ENCODE measurements at places on chromosomes 7 and 10.
A peak's percentile ranks its signal among the peaks of the same experiment; 100 is the strongest.

- DNase-seq: peak; percentile 16
These were observed 32.6 kb downstream of the DUSP5 start for GRCh38 chr10:110530131-110530831.

GRCh38 chr7:117673367-117673766 lies 193.5 kb downstream of the CFTR start:
- DNase-seq: no peak

GRCh38 chr10:47255866-47256265 lies 44.1 kb upstream of the GDF10 start:
- DNase-seq: no peak

DNA sequence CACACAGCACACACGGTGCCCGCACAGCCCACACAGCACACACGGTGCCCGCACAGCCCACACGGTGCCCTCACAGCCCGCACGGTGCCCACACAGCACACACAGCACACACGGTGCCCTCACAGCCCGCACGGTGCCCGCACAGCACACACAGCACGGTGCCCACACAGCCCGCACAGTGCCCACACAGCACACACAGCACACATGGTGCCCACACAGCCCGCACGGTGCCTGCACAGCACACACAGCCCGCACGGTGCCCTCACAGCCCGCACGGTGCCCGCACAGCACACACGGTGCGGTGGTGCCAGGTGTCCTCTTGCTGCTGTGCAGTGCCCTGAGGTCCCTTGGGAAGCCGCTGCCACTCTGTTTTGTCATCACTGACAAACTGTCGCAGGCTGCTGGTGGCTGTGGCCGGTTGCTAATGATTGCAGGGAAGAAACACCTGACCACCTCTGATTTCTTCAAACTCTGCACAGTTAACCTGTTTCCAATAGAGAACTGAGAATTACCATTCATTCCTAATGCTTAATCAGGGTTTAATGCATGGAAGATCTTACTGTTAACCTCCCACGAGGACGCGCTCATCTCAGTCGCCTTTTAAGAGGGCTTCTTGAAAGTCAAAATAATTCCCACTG lies 66.9 kb downstream of the GLRX3 start:
- no peak for DNase-seq

DNA sequence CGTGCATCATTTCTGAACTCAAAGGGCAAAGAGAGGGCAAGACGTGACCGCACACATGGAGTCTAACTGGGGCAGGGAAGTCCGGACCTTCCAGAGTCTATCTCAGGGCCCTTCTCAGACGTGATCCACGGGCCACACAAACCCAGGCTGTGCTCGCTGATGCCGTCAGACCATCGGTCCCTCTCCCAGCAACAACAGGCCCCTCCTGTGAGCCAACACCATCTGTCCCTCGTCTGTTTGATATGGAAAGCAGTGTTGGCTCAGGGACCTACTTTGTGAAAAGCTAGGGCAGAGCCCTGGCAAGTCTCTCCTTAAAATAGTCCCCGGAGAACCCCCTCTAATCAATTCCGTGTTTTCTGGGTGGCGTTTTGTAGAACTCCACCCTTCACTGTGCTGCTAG lies 208.8 kb downstream of the TCERG1L start:
- no peak for DNase-seq

GRCh38 chr10:126250527-126251310 lies 137.6 kb downstream of the ADAM12 start:
- DNase-seq: no peak

DNA sequence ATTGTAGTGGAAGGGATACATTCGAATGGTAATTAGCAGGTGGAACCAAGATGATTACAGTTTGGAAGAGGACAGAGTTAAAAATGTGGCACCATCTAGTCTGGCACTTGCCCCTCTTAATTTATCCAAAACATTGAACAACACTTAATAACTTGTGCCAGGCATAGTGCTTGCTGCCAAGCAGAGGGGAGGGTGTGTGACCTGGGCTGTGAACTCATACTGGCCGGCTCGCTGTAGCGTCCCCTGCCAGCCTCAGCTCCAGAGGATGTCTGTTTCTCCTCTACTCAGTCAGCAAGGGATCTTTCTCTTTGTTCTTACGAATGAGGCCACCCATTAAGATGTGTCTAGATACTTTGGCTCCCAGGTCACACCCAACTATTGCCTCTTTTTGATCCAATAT lies 179.4 kb upstream of the INHBA start:
- DNase-seq: no peak

DNA sequence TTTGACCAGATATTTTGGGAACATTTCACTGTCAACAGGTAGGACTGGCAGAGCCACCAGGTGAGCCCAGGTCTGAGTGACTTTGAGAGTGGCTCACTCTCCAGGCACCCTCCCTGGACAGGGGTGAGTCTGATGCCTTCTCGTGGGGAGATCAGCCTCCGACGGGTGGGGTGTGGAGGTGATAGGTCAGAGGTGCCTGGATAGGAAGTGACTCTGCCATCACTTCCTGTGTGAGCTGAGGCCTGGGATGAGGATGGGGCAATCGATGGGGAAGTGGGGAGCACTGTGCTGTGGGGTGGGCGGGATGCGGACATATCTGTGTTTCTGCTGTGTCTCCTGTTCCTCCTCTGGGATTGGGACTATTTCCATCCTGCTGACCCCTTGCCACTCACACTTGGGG lies 34.6 kb downstream of the IFT22 start:
- DNase-seq: peak; percentile 68

DNA sequence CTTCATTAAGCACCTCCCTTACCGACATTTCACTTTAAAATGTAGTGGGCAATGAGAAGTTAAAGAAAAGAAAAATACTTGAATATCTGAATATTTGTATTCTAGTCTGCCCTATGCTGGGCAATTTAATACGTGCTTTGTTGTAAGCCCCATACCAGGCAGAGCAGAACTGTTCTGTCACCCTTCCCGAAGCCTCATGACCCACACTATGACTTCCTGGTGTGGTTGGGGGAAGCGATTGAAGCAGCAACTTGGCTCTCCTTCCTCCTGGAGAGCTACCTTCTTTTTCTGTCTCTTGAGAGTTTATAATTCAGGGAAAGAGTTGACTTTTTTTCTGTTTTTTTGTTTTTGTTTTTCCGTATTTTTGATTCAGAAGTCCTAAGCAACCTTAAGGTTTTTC lies 243.7 kb downstream of the INHBA start:
- peak; percentile 50 for DNase-seq

DNA sequence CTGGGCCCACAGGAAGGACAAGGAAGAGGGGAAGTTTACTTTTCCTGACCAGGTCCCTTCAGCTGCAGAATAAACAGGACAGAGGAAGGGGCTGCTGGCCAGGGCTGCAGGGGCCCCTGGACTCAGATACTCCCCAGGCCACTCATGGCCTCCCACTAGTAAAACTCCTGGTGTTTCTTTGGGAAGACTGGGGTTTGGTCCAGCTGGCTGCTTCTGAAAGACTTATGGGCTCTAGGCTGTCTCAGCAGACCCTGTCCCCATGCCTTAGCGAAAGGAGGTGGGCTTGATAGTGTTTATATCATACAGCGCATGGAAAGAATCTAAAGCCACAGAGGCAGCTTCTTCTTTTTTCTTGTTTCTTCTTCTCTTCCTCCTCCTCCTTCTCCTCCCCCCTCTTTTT lies 56.4 kb downstream of the PALD1 start:
- DNase-seq: no peak

GRCh38 chr7:151684408-151685175 lies 164.9 kb upstream of the RHEB start:
- DNase-seq: peak; percentile 27

- peak; percentile 84 for DNase-seq
These were observed 13.5 kb upstream of the BAMBI start for GRCh38 chr10:28663576-28664368.

DNA sequence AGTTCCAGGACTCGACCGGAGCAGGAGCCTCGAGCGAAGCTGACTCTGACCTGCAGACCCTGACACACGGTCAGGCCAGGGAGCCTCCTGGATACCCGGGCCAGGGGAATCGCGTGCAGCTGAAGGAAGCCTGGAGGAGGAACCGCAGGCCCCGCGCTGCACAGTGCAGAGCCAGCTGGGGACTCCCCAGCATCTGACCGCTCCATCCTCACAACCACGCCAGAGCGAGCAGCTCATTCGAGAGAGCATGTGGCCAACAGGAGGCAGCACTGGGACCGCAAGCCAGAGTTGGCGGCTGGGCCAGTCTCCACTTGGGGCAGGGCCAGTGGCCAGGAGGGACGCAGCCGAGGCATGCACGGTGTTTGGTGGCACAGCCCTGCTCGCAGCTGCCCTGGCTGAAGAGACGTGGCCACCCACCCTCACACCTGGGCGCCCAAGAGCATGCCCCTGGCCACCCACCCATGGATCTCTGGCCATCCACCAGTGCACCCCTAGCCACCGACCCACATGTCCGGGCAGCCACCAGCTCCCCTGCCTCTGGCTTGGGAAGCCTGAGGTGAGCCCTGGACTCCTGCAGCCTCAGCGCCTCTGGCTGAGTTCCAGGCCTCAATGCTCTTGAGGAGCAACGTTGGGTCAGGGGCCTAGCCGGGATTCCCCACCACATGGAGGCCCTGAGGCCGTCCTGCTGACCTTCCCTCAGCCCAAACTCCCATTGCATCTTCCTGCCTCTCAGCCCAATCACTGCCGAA lies 213.9 kb downstream of the ELFN1 start:
- DNase-seq: no peak

GRCh38 chr10:8211631-8212030 lies 157.1 kb downstream of the GATA3 start:
- no peak for DNase-seq

- no peak for DNase-seq
These were observed 23.9 kb downstream of the COL13A1 start for GRCh38 chr10:69825604-69826003.

DNA sequence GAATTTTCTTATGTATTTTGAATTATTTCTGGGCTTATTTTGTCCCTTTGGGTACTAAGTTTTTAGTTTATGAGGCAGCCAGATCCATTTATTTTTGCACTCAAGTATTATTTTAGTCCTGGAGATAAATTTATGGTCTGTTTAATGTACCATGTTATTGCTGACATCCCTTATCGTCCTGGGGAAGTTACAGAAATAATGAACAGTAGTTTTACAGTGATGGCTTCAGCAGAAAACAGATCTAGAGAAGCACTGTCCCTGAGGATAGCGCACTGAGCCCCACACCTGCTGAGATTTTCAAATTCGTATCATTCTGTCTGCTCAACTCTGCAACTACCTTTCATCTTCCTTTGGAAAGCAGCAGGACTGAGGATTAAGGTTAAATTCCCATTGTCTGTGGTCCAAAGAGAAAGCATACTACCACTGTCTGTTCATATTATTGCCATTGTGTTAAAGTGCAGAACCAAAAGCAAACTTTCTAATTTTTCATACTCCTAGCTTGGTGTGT lies 168.3 kb downstream of the SNX13 start:
- no peak for DNase-seq

DNA sequence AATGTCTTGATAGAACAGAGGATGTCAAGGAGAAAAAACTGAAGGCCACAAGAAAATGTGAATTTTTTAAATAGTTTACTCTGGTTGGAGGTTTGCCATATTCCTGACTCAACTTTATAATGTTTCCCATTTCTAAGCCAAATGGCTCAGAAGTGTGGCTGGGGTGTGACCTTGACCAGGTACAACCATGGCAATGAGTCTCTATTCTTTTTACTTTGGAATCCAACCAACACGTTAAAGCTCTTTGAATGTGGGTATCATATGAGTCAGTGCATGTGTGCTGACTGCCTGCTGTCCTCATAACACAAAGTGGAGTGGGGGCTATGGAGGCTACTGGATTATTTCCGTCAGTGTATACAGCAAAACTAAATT lies 33.5 kb upstream of the DLD start:
- DNase-seq: no peak

DNA sequence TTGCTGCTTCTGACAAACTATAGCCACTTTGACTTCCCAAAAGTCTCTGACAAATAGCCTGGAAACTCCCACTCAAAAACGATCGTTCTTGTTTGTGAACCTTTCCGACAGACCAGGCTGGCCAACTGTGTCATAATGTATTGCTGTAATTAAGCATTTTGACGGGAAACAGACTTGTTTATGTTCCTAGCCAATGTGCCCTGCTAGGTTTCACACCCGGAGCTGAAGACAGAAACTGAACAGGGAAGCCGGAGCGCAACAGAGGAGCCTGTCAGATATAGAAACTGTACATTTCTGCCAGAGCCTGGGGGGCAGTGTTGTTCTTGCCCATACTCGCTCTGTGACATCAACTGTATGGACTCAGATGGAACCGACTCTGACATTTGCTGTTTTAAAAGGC lies 55.3 kb upstream of the C7orf33 start:
- DNase-seq: peak; percentile 84

DNA sequence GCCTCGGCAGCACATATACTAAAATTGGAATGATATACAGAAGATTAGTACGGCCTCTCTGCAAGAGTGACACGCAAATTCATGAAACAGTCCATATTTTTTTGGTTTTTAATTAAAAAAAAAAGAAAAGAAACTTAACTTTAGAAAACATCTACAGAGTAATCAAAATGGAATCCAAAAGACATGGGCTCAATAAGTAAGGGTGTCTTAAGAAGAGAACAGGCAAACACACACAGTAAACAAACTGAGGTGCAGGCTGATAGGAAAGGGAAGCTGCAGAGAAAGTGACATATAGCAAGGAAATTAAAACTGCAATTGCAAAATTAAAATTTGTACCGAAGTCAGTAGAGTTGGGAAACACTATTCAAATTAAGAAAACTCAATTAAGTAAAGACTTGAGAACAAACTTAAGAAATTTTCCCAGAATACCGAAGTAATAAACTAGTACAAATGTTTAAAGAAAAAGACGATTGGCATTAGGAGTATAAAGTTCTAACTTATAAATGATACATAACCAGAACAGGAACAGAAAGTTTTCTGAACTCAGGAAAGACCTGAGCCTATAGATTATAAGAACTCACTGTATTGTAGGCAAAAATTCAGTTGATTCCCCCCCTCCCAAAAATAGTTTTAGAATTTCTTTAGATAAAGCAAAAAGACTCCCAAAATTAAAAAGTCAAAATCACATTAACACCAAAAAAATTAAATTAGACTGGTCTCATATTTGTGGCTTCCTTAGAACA lies 16.3 kb downstream of the MTPN start:
- no peak for DNase-seq

GRCh38 chr7:103989200-103989784 lies at the start of gene RELN:
Gene RELN, minus strand, starts transcription at chr7:103989658. Its CDS starts 302 bp downstream, at chr7:103989356.
- DNase-seq: no peak

DNA sequence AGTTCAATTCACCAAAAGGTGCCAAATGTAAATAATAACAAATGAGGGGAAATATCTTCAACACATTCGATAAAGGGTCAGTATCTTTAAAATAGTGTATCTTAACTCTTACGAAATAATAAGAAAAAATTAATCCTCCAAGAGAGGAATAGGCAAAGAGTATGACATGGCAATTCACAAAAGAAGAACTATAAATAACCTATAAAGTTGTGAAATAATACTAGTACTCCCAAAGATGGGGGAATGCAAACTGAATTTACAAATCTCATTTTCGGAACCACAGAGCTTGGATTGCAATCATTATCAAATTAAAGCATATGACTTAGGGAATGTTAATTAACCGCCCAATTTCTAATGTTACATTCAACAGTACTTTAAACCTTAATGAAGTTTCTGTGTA lies 78.2 kb upstream of the TARP start:
- no peak for DNase-seq

Data from suppressor macrophage treated with lipopolysaccharide for 1 hour (primary cell).